Activated T-helper 1 cell treated with anti-CD3 and anti-CD28 coated beads, Interleukin-12 subunit alpha, Interleukin-12 subunit beta, Interleukin-2, Interleukin-4 antibody, amounts not matched to agents 30 ng/mL and 10 ng/mL and 1 ng/mL, durations not matched to agents 14 hours and 24 hours and 36 hours (primary cell): ENCODE measurements at places on chromosomes 3 and 15.

DNA sequence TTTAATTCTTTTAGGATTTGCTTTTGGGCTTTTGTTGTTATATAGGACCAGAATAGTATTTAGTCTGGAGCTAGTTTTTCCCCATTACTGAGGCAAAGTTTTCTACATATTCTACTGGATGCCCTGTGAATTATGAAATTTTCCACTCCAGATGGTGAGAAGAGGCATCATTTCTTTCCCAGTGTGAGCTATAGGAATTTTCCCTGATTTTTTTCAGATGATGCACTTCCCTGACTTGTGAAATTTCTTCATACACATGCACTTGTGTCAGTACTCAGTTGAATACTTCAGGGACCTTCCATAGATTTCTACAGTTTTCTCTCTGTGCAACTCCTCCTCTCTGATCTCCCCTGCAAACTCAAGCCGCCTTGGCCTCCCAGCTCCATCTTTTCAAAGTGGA is 73.7 kb upstream of the SLCO2A1 start:
- DNase-seq: no peak
- H3K4me3 ChIP-seq: no peak overlapping the region

DNA sequence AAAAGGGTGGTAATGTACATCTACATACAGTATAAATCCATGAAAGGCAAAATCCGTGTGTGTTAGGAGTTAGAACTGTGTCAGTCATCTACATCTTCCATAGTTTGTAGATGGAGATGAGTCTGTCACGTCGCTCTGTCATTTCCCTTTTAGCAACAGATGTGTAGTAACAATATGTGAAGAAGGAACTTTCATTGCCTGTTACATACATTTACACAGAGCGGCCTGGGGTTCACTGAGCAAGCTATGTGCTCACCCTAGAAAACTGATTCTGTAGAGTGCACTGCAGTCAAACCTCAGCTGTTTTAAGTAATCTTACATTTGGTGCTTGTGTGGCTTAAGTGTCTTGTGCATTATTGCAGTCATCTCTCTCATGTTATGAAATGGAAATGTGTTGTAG is 41.6 kb upstream of the AP3B2 start:
- H3K27ac ChIP-seq: peak overlapping the region; percentile 97
- H3K4me3 ChIP-seq: peak overlapping the region; percentile 100
- no peaks in the 10 kb centered on the region for H3K27me3 ChIP-seq
- peaks cover 47% of the 10 kb centered on the region for H3K4me1 ChIP-seq
- no peak for DNase-seq

DNA sequence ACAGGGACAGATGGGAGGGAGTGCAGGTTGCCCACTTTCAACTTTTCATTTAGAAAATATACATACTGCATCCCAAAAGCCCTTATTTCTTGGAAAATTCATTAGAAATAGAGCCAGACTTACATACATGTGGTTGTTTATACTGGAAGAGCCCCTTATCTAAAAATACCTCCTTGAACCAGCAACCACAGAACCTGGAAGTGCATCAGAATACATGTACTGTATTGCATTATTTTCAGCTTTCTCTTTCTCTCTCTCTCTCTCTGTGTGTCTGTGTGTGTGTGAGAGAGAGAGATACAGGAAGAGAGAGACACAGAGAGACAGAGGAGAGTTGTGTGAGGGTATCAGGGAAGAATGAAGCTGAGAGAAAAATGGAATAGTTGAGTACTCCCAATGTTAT is 29.5 kb upstream of the LSAMP start:
- H3K4me1 ChIP-seq: no peaks in the 10 kb centered on the region

DNA sequence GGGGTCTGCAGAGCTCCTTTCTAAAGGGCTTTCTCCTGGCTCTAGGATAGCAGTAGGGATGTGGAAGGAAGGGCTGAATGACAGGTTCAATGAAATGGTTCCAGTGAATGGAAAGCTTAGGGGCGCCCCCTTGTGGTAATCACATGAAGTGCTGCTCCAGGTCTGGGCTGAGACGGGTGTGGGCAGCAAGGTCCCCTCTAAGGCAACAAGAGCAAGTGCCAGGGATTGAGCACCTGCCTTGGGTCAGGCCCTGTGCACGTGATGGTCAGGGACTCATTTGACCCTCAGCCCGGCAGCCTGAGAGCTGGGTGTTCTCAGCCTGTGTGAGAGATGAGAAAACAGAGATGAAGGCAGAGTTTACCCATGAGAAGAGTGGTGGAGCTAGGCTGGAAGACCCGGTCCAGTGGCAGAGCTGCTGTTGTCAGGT is 12.1 kb upstream of the CX3CR1 start:
- H3K27ac ChIP-seq: no peak overlapping the region
- H3K4me3 ChIP-seq: no peak overlapping the region
- peaks cover 81% of the 10 kb centered on the region for H3K4me1 ChIP-seq

DNA sequence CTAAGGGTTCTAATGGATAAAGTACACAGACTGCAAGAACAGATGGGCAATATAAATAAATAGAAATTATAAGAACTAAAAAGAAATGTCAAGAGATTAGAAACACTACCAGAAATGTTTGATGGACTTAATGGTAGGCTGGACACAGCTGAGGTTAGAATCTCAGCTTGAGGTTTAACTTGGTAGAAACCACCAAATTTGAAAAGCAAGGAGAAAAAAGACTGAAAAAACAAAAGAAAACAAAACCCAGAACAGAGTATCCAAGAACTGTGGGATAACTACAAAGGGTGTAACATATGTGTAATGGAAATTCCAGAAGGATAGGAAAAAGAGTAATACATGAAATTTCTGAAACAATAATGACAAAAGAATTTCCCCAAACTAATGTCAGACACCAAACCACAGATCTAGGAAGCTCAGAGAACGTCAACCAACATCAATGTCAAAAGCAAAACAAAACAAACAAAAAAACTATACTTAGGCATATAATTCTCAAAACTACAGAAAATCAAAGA is 35.0 kb downstream of the RFX7 start:
- peaks cover 70% of the 10 kb centered on the region for H3K4me1 ChIP-seq
- no peak for DNase-seq
- no peaks in the 10 kb centered on the region for H3K27me3 ChIP-seq
- peak overlapping the region; percentile 19 for H3K4me3 ChIP-seq
- H3K36me3 ChIP-seq: peaks cover 25% of the 10 kb centered on the region

- H3K4me3 ChIP-seq: no peak overlapping the region
- DNase-seq: no peak
- no peak overlapping the region for H3K27ac ChIP-seq
- H3K4me1 ChIP-seq: no peaks in the 10 kb centered on the region
These were observed 186.9 kb upstream of the STAC start for GRCh38 chr3:36193448-36193847.

- H3K4me1 ChIP-seq: peaks cover 19% of the 10 kb centered on the region
- H3K36me3 ChIP-seq: peaks cover 12% of the 10 kb centered on the region
- peaks cover 9% of the 10 kb centered on the region for H3K27me3 ChIP-seq
- no peak overlapping the region for H3K27ac ChIP-seq
These were observed 71.0 kb downstream of the ZMAT3 start for GRCh38 chr3:179000659-179001058.

GRCh38 chr3:152190636-152191183 is 78.0 kb upstream of the MBNL1 start:
- H3K4me1 ChIP-seq: peaks cover 65% of the 10 kb centered on the region
- no peak overlapping the region for H3K27ac ChIP-seq
- H3K4me3 ChIP-seq: no peak overlapping the region
- peaks cover 7% of the 10 kb centered on the region for H3K27me3 ChIP-seq
- no peaks in the 10 kb centered on the region for H3K36me3 ChIP-seq

- no peak overlapping the region for H3K27ac ChIP-seq
- no peak overlapping the region for H3K4me3 ChIP-seq
- no peaks in the 10 kb centered on the region for H3K4me1 ChIP-seq
- no peaks in the 10 kb centered on the region for H3K36me3 ChIP-seq
- DNase-seq: no peak
- no peaks in the 10 kb centered on the region for H3K27me3 ChIP-seq
These were observed 280.6 kb upstream of the ZNF717 start for GRCh38 chr3:76065964-76066363.

DNA sequence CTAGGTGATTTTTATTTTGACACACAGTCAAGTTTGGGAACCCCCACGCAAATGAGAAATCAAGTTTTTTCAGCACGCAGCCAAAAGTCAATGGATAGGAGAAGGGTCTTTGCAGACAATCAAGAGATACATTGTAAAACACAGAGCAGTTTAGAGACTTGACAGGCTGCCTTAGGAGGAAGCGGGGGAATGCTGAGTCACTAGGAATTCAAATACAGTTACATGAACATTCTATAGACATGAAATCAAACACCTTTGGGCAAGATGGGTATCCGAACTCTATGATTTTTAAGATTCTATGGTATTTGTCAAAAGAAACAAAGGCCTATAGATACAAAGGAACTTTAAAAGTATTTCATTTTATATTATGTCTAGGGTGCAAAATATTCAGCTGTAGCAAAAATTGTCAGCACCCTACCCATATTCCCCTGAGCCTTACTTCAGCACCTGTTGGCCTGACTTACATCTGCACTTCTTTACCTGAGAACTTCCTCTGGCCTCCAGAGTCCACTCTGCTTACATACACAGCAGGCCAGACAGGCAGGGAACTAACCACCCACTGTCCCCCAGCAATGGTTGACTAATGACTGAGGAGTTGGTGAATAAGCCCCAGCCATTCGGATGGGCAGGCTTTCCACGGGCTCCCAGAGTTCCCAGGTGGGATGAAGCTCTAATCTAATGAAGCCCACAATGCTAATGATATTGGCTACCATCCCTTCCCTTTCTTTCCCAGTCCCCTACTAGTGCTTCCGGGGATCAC is 289.3 kb upstream of the RORA start:
- H3K4me3 ChIP-seq: no peak overlapping the region
- H3K27me3 ChIP-seq: peaks cover 14% of the 10 kb centered on the region
- DNase-seq: no peak
- peaks cover 9% of the 10 kb centered on the region for H3K4me1 ChIP-seq

DNA sequence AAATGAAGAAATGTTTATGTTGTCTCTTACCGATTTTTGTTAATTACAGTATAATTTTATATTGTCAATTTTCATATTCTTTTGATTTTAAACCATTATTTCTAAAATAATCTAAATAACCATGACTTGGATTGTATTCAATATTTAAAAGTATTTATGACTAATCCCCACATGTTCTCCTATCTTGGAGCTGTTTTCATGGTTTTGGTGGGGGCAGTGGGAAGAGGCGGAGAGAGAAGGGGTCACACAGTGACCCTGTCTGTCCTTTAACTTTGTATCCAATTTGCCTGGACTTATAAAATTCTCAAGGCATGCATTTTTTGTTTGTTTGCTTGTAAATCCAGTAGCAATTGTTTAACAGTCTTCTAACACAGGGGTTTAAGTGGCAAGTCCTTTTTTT is 407.4 kb downstream of the NTRK3 start:
- H3K4me1 ChIP-seq: no peaks in the 10 kb centered on the region
- H3K36me3 ChIP-seq: no peaks in the 10 kb centered on the region
- H3K4me3 ChIP-seq: no peak overlapping the region
- H3K27me3 ChIP-seq: peaks cover 1% of the 10 kb centered on the region
- H3K27ac ChIP-seq: no peak overlapping the region

- peaks cover 30% of the 10 kb centered on the region for H3K27me3 ChIP-seq
- H3K4me1 ChIP-seq: peaks cover 12% of the 10 kb centered on the region
- no peak for DNase-seq
- H3K27ac ChIP-seq: no peak overlapping the region
- H3K36me3 ChIP-seq: no peaks in the 10 kb centered on the region
- no peak overlapping the region for H3K4me3 ChIP-seq
These were observed 163.9 kb downstream of the SMAD6 start for GRCh38 chr15:66865622-66866611.

- H3K36me3 ChIP-seq: no peaks in the 10 kb centered on the region
- no peak overlapping the region for H3K4me3 ChIP-seq
- peaks cover 7% of the 10 kb centered on the region for H3K27me3 ChIP-seq
- H3K27ac ChIP-seq: no peak overlapping the region
- H3K4me1 ChIP-seq: peaks cover 49% of the 10 kb centered on the region
- DNase-seq: no peak
These were observed 139.0 kb downstream of the CHDH start for GRCh38 chr3:53707222-53707621.

- H3K4me1 ChIP-seq: peaks cover 22% of the 10 kb centered on the region
- H3K27me3 ChIP-seq: no peaks in the 10 kb centered on the region
- no peak for DNase-seq
- no peak overlapping the region for H3K27ac ChIP-seq
- H3K36me3 ChIP-seq: peaks cover 4% of the 10 kb centered on the region
These were observed 102.5 kb downstream of the IQSEC1 start for GRCh38 chr3:12970684-12971083.

DNA sequence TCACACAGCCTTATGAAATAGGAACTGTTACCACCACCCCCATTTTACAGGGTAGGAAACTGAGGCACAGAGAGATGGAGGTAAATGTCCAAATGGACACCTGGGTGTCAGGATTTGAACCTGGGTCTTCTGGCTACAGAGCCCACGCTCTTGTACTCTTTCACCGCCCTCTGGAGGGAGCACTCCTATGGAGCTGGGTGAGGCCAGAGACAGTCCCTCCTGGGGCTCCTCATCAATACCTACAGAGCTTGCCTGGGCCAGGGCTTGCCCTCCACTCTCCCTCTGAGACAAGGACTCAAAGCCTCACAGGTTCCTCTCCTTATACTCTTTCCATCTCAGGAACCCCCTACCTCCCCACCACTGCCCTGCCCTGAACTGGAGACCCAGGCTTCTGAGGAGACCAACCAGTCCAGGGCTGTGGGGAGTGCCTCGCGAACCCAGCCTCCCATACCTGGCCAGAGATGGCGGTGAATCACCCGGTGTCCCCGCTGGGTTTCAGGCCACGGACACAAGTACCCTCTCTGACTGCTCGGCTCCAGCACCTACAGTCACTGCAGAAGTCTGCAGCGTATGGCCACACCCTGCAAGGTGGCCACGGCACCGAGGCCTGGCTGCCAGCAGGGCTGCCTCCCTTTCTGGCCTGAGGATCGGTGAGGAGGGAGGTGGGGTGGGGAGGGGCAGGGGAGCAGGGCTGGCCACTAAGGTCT is 22.1 kb upstream of the ATP2B2 start:
- DNase-seq: no peak
- H3K36me3 ChIP-seq: no peaks in the 10 kb centered on the region
- H3K27ac ChIP-seq: no peak overlapping the region
- H3K27me3 ChIP-seq: peaks cover 26% of the 10 kb centered on the region
- no peaks in the 10 kb centered on the region for H3K4me1 ChIP-seq

- H3K36me3 ChIP-seq: no peaks in the 10 kb centered on the region
- peak overlapping the region; percentile 8 for H3K27ac ChIP-seq
- DNase-seq: peak; percentile 78
These were observed 7.9 kb upstream of the CYP11A1 start for GRCh38 chr15:74375303-74375693.

GRCh38 chr15:45087513-45087912 is 26.5 kb downstream of the DUOX2 start:
- H3K27me3 ChIP-seq: peaks cover 34% of the 10 kb centered on the region
- no peaks in the 10 kb centered on the region for H3K4me1 ChIP-seq
- no peak overlapping the region for H3K4me3 ChIP-seq
